ENCODE measurements at places on chromosomes 12 and 14.

DNA sequence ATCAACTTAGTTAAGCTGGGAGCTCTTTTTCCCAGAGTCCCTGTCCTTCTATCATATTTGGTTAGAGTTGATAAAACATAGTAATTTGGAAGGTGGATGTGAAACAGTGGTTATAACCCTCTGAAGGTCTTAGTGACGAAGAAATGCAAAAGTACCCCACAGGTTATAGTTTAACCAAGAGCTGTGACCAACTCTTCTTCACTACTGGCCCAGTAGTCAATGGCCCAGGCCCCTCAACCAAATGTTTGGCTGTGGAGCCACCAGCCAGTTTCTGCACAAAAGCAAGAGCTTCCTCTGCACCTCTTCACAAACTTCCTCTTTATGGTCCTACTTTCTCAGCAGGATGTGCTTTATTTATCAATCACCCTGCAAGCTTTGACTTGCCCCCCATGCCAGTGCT, 132.6 kb downstream of the BMP4 start:
- no peak for DNase-seq

- no peak for DNase-seq
These were observed 36.8 kb downstream of the PPHLN1 start for GRCh38 chr12:42362647-42363260.

- no peak for DNase-seq
These were observed 17.4 kb downstream of the KCNMB4 start for GRCh38 chr12:70383484-70383883.

GRCh38 chr14:66717561-66718140, 209.7 kb downstream of the GPHN start:
- DNase-seq = no peak

- DNase-seq = no peak
These were observed 6.8 kb upstream of the SYNE3 start for GRCh38 chr14:95523051-95523814.

GRCh38 chr12:78120866-78121560, 290.3 kb downstream of the NAV3 start:
- DNase-seq = no peak

GRCh38 chr14:34569750-34570149, 30.2 kb upstream of the EAPP start:
- no peak for DNase-seq

Data from amygdala (tissue), 56 donors.